ENCODE measurements at places on chromosomes 7 and 10. TPM values are rescaled to one million over a fixed set of nuclear protein-coding genes. Genes with fewer than 3 reads are reported as not detected.

DNA sequence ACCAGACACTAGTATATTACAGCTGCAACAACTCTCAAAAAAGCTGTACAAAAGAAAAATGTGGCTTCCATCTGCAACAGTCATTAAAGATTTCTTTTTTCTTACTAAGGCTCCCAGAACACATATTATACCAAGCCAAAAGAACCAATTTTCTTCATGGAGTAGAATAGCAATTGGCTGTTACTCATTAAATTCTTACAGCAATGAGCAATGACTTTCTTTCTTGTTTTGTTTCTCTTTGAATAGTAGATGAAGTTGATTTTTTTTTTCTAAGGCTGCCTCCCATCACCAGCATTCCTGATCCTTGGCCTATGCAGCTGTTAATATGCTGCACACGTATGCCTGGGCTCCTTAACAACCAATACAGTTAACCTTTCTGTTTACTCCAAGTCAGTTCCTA is 36.6 kb upstream of the SPOCK2 start:
- DNase-seq, result peak; percentile 34

The KCNIP2 gene
- 8.8 TPM for polyA plus RNA-seq

- no peak for DNase-seq
Observed at GRCh38 chr7:46383605-46384004, 462.5 kb upstream of the IGFBP3 start.

GRCh38 chr7:45217358-45217757 is 59.8 kb downstream of the RAMP3 start:
- DNase-seq, result no peak

- no peak for DNase-seq
Observed at GRCh38 chr10:124344931-124345330, 73.8 kb downstream of the OAT start.

The ARHGAP22 gene
- polyA plus RNA-seq, result 1.7 TPM

DNA sequence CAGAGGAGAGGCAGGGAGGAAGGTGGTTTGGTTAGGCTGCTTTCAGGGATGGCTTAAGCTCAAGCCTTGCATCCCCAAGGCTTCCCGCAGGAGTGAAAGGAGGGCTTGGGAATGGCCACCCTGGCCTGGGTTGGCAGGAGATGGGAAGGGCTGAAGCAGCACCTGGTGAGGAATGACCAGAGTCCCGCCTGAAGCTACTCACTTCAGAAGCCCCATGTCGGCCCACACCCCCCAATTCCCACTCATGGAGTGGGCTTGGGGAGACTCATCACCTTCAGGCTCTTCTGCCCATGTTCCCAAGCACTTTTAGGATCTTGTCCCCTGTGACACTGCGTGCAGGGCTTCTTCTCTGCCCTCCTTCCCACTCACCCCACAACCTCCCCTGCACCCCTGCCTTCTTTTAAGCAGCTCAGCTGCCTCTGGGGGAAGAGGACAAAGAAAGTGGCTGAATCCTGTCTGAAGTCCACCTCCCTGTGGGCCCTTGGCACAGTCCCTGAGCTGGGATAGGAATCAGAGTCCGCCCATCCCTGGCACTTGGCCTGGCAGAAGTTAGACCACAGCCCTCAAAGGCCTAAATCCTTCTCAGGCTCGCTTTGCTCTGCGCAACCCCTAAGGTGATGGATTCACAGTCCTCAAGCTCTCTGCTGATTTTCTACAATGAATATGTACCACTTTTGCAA is 16.5 kb downstream of the RGR start:
- no peak for DNase-seq

DNA sequence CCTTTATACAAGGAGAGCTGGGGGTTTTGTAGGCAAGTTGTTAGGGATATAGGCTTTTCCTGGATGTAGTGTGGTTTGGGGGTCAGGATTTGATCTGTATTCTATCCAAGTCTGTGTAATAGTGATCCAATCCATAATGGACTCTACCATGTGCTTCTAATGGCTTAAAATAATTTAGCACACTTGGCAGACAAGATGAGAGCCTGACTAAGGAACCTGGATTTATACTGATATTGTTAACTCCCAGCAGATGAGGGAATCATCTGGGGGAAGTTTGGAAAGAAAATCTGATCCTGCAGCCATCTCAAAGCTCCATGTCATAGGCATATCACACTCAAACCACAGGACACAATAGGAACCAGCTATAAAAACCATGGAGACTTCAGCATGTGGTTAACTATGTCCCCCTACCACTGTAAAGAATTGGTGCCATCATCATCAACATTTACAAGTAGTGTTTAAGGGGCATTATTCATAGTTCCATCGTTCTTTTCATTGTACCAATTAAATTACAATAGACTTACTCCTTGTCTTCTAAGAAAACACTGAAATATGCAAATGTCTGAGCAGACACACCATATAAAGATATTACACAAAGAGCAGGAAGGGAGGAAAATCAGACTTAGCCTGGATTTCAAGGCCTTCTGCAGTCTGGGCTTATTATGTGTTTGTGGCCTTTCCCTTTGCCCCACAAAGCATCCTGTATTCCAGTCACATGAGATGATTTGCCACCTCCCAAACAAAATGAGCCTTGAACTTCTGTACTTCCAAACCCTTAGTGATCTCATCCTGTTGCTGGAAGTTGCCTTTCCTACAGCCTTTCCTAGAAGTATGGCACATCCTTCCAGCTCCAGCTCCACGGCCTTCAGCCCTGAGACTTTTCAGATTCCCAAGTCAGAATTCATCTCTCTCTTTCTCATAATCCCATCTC is 22.5 kb upstream of the HPS1 start:
- DNase-seq, result no peak

- DNase-seq, result peak; percentile 73
Observed at GRCh38 chr10:24383681-24384106, 174.8 kb downstream of the KIAA1217 start.

GRCh38 chr10:64313967-64314366 is 792.8 kb downstream of the REEP3 start:
- DNase-seq, result no peak

DNA sequence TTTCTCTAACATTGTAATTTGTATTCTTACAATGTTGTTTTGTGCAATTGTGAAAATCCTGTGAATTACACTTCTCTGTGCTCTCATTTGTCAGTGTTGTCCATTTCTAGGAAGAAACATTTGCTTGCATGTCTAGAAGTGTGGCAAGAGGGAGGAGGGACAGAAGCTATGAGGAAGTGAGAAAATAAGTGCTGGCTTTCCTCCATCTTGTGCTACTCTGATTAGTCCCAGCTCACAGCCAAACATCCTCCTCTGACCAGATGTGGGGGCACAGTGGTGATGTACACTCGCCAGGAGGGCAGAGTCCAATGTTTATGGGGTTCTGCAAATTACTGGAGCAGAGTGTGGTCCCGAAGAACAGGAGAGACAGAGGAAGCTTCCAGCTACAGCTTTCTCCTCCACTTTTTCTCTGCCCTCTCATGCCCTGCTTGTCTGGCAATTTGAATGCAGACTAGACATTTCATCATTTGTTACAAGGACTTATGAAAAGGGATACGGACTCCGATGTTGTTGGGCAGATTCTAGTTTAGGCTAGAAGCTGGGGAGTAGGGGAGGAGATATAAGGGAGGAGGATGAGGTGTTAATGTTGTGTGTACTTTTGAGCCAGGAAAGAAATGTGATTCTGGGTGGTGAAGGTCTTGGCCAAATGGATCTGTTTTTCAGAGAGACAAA is 131.0 kb upstream of the C1GALT1 start:
- DNase-seq, result no peak

DNA sequence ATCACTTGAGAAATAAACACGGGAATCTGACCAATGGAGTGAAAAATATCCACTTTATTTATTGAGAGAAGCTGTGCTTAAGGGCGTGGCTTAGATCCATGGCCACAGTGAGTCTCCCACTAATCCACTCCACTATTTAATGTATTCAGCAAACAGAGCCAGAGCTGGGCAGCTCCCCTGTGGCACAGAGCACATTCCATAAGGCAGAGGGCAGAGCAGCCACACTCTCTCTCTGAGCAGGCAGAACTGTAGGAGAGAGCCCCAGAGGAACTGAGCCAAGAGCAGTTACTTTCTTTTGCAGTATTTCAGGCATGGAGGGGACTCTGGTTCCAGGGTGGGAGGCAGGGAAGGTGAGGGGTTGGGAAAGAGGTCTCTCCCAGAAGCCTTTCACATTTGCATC is 106.0 kb downstream of the GALNT17 start:
- no peak for DNase-seq

DNA sequence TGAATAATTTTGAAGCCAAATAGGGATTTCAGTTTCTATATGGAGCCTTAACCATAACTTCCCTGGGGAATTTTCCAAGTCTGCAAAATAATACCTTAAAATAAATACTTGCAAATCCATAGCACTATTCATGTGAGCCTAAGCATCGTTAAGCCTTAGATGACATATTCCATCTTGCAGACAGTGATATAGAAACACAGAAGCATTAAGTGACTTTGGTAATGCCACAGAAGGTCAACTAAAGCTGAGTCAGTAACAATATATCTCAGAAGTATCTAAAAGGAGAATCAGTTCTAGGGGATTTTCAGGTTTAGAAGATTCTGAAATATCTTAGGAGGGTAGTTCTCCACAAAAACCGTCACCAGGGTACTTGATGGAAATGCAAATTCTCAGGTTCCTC is 163.4 kb upstream of the COL1A2 start:
- DNase-seq, result no peak

DNA sequence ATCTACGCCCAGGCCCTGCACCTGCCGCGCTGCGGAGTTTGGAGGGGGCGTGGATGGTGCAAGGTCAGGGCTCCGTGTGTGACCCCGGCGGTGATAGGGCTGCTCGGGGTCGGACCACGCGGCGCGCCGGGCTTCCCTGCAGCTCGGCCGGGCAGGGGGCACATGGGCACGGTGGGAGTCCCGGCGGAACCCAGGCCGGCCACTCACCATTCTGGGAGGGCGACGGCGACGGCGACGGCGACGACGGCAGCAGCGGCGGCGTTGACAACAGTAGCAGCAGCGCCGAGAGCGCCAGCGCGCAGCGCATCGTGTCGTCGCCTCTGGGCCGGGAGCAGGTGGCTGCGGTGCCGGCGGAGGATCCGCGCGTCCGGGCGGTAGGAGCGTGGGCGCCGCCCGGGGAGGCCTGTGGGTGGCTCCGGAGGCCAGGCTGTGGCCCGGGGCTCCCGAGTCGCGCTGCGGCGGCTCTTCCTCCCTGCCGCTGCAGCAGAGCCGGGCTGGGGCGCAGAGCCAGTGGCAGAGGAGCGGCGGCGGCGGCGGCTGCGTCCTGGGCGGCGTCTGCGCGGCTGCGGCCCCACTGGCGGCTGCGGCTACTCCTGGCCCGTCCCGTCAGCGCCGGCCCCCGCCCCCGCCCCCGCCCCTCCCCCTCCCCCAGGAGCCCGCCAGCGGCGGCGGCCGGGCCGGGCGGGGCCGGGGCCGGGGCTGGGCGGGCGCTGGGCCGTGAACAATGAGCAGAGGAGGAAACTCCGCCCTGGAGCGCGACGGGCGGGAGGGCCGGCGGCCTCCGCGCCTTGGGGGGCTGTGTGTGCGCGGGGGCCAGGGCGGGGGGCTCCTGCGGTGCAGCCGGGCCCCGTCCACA is at the start of gene PODXL:
Gene PODXL, minus strand, starts transcription at position 576 of the 856 bp plus-strand sequence. Its CDS starts 269 bp downstream, at position 307.
- DNase-seq, result no peak

The ECHDC3 gene
- 14.9 TPM for polyA plus RNA-seq

DNA sequence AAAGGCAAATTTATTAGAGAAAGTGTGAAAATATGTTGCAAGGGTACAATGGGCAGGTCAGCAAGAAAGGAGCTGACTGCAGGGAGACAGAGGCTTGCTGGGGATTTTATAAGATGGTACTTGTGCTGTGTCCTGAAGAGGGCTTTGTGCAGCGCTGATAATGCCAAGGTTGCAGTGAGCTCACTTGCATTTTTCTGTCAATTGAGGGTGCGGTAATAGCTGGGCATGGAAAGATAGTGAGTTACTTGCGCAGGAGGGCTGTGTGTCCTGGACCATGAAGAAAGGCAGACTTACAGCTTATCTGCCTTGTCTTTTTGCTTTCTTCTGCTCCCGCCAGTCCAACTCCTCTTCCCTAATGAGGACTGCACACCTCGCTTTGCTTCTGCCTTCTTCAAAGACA is 12.5 kb downstream of the CDC123 start:
- DNase-seq, result no peak

DNA sequence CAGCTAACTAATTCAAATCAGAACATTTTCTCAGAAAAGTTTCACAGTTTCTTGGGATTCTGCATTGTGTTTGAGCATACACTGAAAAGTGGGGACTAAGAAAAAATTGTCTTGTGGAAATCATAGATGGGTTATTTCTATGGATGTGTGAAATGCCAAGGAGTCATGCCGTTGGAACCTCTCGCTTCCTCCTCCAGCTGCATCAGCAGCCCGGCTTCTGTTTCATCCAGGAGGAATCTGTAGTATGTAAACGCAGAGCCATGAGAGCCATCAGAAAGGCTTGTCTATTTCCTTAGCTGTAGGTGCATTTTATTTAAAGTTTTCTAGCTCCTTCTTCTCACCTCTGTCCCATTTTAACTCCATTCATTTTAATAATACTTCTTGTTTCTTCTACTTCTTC is 1144.1 kb downstream of the GATA3 start:
- no peak for DNase-seq

The CUEDC2 gene
- 98.8 TPM for polyA plus RNA-seq
